Liver (tissue), 10 donors: ENCODE measurements at places on chromosomes 11 and 22. TPM values are rescaled to one million over a fixed set of nuclear protein-coding genes. Genes with fewer than 3 reads are reported as not detected.
A peak's percentile ranks its signal among the peaks of the same experiment; 100 is the strongest.

- H3K27me3 ChIP-seq: no peaks in the 10 kb centered on the region
- H3K27ac ChIP-seq: no peak overlapping the region
- H3K36me3 ChIP-seq: no peaks in the 10 kb centered on the region
- DNase-seq: no peak
- no peak overlapping the region for H3K4me3 ChIP-seq
Measured at GRCh38 chr11:69594481-69594880, 46.5 kb upstream of the CCND1 start.

GRCh38 chr11:12200991-12201985 lies 90.9 kb downstream of the MICAL2 start:
- H3K4me3 ChIP-seq: no peak overlapping the region

DNA sequence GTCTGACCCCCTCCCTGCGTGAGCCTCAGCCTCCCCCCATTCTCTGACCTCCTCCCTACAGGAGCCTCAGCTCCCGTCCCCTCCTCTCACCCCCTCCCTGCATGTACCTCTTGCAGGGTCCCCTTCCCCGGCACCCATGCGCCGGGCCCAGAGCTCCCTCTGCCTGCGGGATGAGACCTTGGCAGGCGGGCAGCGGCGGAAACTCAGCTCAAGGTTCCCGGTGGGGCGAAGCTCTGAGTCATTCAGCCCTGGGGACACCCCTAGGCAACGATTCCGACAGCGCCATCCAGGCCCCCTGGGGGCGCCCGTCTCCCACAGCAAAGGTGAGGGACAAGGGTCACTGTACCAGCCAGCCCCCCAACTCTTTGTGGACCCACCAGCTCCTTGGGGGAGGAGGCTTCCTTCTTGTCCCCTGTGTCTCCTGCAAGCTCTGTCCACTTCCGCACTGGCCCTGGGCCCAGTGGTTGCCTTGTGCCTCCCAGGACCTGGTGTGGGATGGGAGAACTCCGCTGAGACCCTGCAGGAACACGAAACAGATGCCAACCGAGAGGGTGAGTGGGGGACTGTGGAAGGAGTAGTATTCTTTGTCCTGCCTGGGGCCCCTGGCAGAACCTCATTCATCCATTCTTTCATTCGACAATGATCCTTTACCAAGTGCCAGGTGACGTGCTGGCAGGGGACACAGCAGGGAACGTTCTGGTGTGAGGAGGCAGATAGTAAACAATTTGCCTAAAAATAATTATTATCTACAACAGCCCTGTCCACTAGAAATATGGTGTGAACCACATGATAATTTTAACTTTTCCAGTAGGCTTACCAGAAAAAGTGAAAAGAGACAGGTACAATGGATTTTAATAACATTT lies 3.7 kb upstream of the RPS6KA4 start:
- peak; percentile 72 for DNase-seq
- no peaks in the 10 kb centered on the region for H3K27me3 ChIP-seq
- H3K36me3 ChIP-seq: no peaks in the 10 kb centered on the region
- peak overlapping the region; percentile 9 for H3K27ac ChIP-seq
- peaks cover 31% of the 10 kb centered on the region for H3K4me1 ChIP-seq

The SMTNL1 gene
- polyA plus RNA-seq: not detected

DNA sequence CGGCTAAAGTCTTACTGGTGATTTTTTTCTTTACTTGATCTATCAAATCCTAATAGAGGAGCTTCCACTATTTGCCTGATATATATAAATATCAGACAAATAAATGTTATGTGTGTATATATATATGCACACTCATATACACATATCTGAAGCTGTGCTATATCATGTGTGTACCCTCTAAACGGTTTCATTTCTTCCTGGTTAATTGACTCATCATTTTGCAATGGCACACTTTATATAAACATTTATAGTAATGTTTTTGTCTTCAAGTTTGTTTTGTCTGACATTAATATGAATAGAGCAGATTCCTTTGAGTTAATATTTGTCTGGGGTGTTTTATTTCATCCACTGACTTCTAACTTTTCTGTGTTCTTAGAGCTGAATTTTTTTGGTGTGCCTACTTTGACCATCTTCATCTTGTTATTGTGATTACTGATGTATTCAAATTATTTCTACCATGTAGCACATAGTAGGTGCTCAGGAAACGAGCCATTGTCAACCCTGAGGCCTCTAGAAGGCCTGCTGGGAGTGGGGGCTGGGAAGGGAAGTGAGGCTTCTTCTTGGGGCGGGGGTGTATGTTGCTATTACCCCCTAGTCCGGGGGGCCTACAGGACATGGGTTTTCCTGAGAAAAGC lies 82.6 kb downstream of the LRRC32 start:
- no peaks in the 10 kb centered on the region for H3K36me3 ChIP-seq
- H3K4me3 ChIP-seq: no peak overlapping the region
- DNase-seq: no peak
- no peaks in the 10 kb centered on the region for H3K27me3 ChIP-seq
- no peaks in the 10 kb centered on the region for H3K4me1 ChIP-seq
- peak overlapping the region; percentile 70 for H3K27ac ChIP-seq

The OR52N4 gene
- not detected for polyA plus RNA-seq

DNA sequence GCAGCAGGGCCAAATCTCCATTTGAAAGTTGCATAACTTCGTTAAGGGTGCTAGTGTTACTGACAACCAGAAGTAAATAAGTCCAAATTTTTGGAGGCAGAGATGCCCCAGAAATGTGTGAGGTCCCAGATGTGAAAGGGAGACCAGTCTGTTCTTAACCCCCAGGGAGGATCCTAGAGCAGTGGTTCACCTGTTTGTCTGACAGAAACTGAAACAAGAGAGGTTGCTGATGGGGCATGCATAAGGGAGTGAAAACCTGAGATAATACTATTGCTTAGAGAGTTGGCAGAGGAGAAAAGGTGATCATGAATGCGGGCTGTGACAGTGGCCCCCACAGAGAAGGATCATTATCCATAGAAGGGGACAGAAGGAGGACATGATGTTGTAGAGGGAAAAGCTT lies 3.8 kb downstream of the CBLIF start:
- DNase-seq: no peak
- H3K27me3 ChIP-seq: no peaks in the 10 kb centered on the region
- no peak overlapping the region for H3K27ac ChIP-seq
- no peak overlapping the region for H3K4me3 ChIP-seq
- no peaks in the 10 kb centered on the region for H3K36me3 ChIP-seq
- H3K4me1 ChIP-seq: no peaks in the 10 kb centered on the region

The SLN gene
- polyA plus RNA-seq: not detected
